ENCODE measurements at places on chromosomes 12 and 14.
A peak's percentile ranks its signal among the peaks of the same experiment; 100 is the strongest.

- DNase-seq, result no peak
These were observed 570.0 kb downstream of the SLC16A7 start for GRCh38 chr12:60165781-60166180.

- no peak for DNase-seq
These were observed 53.5 kb downstream of the RAB35 start for GRCh38 chr12:120062976-120063579.

- peak; percentile 90 for DNase-seq
These were observed 227.3 kb downstream of the KTN1 start for GRCh38 chr14:55807053-55807880.

GRCh38 chr12:6695313-6696045 lies 5.1 kb downstream of the PIANP start:
- no peak for DNase-seq

GRCh38 chr12:104514092-104514810 lies 57.5 kb downstream of the CHST11 start:
- no peak for DNase-seq

GRCh38 chr14:58724702-58725101 lies 86.9 kb downstream of the DACT1 start:
- DNase-seq, result no peak

DNA sequence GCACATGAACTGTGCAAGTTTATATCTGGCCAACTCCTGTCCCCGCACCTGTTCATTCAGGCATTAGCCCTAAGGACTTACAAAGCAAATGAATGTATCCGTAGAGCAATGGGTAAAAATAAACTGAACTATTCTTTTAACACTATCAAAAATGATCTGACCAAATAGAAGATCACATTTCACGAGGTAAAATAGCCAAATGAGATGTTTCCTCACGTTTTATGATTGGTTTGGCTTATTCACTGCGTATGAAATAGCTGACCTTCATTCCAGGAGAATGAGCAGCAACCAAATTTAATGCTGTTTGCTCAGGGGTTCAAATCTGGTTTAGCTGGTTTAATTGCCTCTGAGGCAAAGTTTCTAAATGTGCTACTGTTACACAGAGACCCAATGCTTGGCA lies 216.0 kb upstream of the EEA1 start:
- DNase-seq, result no peak

DNA sequence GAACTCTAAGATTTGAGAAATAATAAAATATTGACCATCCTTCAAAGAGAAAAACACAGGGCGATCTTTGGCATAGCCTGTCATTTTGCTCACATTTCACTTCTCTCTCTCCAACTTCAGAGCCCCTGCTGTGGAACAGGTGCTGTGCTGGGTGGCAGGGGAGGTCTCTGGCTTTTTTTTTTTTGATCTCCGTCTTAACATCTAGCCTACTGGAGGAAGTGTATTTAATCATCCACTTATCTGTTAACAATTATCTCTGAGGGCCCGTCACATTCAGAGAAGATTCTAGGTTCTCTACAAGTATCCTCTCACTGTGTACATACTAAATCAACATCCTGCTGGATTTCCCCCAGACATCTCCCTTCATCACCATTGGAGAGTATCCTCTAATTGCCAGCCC lies 34.1 kb downstream of the CHST11 start:
- no peak for DNase-seq

GRCh38 chr12:171743-172676 lies 41.9 kb downstream of the SLC6A12 start:
- DNase-seq, result no peak

- DNase-seq, result no peak
These were observed 143.2 kb upstream of the EEA1 start for GRCh38 chr12:93072340-93072739.

DNA sequence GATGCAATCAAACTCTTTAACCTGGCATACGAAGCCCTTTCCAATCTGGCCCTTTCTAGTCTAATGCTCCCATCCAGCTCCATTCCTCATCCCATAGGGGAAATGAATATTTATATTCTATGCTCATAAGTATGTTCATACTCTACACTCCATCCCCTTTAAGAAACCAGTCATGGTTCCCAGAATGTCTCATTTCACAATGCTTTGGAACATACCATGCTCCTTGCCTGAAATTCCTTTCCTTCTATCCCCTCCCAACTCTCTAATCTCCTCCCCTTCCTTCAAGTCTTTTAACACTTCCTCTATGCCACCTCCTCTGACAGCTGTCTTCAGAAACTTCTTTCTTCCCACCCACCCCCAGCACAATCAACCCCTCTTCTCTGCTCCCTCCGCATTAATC lies 207.0 kb upstream of the CAND1 start:
- DNase-seq, result no peak

DNA sequence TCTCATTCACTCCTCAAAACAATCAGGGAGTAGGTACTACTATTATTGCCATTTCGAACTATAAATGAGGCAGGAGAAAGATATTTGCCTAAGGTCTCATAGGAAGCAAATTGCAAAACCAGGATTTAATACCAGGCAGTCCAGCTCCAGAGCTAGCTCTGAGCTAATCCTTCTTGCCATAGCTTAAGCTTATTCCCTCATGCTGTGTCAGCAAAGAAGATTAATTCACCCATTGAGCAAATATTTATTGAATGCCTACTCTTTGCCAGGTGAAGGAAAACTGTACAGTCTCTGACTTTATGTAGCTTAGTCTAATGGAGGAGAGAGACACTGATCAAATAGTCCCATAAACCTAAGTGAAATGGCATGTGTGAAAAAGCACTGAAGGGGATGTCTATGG lies 19.5 kb downstream of the KCNA5 start:
- DNase-seq, result no peak

DNA sequence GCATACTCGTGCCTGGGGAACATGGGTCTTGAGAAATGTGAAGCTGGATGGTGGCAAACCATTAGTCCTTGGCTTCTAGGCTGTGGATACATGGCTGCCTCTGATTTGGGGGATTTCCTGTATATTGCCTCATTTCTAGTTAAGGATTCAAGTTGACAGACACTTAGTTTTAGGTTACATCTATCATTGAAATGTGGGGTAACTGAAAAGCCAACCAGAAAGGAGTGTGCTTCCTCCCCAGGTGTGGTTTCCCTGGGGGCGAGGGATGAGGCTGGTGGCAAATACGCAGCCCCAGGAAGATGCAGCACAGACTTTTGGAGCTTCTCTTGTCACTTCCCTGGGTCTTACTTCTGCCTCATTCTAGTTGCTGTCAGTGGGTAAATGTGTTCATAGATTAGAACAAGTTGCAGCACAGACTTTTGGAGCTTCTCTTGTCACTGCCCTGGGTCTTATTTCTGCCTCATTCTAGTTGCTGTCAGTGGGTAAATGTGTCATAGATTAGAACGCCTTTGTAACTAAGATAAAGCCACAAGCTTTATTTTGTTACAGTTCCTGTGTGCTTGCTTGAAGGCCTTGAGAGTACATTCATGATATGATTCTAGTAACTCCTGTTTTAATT lies 85.1 kb downstream of the BORCS5 start:
- DNase-seq, result no peak

DNA sequence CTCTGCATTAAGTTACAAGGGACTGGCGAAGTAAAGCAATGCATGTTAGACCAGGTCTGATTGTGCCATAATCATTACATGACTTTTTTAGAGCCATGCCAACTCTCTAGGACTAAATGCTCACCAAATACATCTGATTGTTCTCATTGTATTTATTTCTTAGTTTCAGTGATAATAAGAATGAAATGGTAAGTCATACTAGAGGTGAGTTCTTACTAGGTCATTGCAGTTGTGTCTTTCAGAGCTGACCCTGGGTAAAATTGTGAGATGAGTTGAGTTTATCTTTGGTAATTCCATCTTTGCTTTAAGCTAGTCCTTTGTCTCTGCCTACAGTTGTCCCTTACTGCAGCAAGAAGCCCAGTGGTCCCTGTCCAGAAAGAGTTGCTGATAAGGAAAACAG lies 73.2 kb downstream of the PRKCH start:
- no peak for DNase-seq

Measured in heart left ventricle (tissue), 16 donors.